ENCODE measurements at places on chromosomes 4 and X.

DNA sequence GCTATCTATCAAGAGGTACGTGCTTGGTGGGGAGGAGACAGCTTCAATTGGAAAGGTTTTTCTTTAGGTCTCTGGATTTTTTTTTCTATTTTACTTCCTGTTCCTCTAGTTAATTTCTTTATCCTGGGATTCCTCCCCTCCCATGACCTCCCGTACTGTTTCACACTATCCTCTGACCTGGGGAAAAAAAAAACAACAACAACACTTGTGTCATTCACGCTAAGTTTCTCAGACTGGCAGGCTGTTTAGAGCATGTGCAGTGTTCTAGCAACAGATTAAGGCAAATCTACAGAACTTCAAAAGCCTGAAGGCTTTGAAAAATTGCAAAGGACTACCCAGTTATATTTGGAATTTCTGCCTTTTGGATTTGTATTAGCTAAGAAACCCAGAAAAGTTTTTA is 358.4 kb downstream of the ARHGAP24 start:
- DNase-seq, result no peak

GRCh38 chrX:148874636-148875246 is 374.3 kb downstream of the AFF2 start:
- no peak for DNase-seq

- DNase-seq, result no peak
These were observed 81.4 kb upstream of the GPR34 start for GRCh38 chrX:41607264-41607832.

DNA sequence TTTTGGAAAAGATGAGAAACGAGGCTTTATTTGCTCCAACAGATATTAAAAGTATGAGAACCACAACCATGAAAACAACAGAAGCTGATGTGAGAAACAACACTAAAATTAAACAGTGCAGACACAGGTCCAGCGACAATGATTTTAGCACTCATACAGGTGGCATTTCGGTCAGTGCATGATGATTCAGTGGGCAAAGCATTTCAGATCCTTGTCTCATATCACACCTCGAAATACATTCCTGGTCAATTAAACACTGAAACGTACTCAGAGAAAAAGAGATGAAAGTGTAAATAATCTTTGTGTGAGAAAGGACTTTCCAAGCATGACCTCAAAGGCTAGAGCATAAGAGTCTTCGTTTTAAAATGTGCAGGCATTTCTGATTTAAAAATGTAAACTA is 85.2 kb downstream of the ACOX3 start:
- no peak for DNase-seq

DNA sequence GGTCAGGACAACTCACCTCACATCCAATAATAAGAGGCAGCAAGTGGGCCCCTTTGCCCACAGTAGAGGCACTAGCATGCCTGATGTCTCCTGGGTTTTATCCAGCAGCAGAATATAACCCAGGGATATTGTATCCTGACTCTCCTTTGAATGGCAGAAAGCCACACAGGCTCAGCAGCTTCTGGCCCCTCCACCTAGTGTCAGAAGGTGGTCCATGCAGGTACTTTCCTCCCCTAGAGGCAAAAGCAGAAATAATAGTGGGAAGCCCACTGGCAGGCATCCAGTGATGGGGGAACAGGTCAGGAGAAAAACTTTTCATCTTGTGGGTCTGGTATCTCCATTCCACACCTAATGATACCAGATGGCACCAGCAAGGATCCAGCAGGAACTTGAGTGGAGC is 75.5 kb upstream of the IRS4 start:
- DNase-seq, result no peak

- DNase-seq, result no peak
These were observed 77.0 kb upstream of the STOX2 start for GRCh38 chr4:183828125-183828524.

DNA sequence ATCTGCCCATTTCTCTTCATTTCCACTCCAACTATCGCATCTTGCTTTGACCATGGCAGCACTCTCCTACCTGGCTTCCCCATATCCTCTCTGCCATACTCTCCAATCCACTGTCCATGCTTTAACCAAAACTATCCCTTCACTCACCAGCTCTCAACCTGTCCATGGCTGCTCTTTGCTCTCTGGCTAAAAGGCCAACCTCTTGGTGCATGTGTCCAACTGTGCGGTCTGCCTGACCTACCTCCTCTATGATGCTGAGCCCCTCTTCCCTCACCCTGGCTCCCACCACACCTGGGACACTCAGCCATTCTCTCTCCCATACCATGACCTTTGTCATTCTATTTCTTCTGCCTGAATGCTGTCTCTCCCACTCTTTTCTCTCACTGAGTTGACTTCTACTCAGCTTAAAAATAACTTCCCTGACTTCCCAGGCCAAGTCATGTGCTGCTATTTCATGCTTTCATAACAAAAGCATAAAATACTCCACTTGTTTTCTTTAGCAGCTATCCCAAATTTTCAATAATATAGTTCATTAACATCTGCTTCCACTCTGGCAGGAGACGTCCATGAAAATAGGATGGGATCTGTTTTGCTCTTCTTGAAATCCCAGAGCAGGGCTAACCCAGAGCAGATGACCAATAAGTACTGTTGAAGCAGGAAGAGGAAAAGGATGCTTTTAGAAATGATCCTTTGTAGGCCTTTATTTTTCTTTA is 29.8 kb upstream of the KLF3 start:
- no peak for DNase-seq

DNA sequence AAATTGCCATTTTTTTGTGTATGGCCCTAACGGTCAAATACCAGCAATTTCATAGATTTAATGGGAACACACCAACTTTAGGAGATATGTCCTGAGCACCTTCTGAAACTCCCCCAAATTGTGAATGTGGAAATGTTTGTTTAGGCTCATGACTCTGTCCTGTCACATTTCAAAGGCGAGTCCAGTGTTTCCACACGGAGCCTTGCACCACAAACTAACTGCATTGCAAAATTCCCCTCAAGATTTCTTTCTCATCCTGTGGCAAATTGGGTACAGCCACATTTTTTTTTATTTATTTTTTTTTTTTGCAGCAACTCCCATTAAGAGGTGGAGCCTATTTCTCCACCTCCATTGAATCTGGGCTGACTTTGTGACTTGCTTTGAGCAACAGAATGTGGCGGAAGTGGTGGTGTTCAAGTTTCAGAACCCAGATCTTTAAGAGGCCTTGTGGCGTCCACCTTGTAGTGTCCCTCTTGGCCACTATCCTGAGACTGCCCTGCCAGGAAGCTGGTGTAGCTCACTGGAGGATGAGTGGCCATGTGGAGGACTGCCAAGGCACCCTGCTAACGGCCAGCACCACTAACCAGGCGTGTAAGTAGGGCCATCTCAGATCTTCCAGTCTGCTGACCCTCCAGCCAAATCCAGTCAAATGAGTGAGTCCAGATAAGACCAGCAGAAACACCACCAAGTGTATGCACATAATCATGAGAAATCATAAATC is 172.4 kb upstream of the SCML1 start:
- DNase-seq, result no peak

DNA sequence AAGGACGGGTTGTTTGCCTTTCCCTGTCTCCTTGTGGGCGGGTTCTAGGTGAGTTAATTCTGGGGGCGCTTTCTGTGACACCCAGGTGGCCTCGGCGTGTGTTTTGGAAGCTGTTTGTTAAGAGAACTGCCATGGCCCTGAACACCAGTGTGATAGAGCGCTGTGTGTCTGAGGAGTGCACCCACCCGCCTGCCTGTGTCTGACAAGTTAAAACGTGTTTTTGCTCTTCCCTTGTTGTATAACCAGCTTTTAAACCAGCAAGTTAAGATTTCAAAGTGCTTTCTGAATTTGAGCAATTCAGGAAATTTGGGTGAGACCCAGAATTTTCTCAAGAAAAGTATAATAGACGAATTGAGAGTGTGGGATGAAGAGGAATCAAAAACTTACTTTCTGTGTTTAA is 55.2 kb upstream of the HGFAC start:
- DNase-seq, result no peak

DNA sequence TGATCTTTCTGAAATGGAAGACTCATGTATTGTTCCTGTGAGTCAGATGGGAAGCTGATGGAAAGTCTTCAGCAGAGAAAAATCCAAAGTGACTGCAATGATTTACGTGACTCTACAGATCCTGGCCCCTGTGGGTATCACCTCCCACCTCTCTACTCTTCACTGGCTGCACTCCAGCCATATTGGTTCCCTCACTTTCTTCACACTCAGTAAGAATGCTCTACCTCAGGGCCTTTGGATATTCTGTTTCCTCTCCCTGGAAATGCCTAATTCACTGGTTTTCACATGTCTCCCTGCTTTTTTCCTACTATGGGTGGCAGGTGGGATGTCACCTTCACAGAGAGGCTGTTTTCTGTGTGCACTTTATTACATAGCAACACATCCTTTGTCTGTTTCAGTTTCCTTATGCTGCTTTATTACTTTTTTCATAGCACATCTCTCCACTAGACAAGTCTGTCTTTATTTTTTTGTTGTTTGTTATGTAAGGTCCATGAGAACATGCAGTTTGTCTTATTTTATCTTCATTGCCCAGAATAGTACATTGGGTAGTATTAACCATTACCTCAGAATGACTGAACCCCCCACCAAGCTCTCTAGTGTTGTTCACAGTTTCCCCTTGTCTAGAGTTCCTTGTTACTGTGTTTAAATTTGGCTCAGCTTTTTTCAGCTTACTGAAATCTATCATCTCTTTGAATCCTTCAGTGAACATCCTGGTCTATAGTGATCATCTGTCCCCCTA is 57.6 kb upstream of the CLNK start:
- DNase-seq, result no peak

DNA sequence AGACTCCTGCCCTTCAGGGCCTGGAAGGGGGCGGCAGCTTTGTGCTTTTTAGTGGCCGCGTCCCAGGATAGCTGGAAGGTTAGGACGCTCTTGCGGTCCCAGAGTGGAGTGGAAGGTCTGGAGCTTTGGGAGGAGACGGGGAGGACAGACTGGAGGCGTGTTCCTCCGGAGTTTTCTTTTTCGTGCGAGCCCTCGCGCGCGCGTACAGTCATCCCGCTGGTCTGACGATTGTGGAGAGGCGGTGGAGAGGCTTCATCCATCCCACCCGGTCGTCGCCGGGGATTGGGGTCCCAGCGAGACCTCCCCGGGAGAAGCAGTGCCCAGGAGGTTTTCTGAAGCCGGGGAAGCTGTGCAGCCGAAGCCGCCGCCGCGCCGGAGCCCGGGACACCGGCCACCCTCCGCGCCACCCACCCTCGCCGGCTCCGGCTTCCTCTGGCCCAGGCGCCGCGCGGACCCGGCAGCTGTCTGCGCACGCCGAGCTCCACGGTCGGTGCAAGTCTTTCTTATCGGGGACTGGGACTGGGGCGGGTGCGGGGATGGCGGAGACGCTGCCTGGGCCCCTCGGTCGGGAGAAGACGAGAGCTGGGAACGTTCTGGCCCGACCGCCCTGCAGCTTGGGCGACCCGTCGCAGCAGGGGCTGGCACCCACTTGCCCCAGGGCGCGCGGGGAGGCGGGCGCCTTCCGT is at the start of gene EDNRA:
Gene EDNRA (plus strand): TSS at position 207 of the 686 bp plus-strand sequence. CDS start 4,585 bp downstream, outside the sequence.
- DNase-seq, result no peak

DNA sequence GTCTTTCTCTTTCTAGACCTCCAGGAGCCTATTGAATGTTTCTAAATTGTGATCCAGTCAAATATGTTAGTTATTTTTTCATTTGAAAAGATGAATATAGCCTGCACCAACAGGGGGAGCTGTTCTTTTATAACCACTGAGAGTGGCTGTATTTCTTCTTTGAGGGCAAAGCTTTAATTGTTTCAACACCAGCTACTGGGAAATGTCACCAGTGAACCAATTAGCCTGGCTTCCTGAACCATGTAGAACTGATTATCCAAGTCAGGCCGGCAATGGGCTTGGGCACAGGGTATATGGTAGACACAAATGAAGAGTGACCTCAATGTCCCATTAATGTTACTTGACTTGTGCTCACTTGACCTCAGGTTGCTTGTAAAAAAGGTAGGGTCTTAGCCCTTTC is 4.8 kb upstream of the DAPP1 start:
- DNase-seq, result peak; percentile 19

DNA sequence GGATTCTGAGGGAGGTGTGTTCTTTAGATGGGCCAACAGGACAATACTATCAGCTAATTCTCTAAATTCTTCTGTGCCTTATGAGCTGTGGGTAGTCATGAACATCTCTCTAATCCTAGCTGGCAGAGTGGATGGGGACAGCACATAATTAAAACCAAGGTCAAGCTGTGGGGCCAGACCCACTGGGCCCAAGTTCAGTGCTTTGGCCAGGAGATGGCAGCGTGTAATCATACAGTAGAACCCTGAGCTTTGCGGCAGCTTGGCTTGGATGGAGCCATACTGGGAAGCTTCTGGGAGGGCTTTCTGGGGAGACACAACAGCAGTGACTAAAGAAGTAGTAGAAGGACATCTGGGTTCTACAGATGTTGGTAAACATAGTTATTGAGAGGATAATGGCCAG is 140.3 kb upstream of the CXCL13 start:
- no peak for DNase-seq

DNA sequence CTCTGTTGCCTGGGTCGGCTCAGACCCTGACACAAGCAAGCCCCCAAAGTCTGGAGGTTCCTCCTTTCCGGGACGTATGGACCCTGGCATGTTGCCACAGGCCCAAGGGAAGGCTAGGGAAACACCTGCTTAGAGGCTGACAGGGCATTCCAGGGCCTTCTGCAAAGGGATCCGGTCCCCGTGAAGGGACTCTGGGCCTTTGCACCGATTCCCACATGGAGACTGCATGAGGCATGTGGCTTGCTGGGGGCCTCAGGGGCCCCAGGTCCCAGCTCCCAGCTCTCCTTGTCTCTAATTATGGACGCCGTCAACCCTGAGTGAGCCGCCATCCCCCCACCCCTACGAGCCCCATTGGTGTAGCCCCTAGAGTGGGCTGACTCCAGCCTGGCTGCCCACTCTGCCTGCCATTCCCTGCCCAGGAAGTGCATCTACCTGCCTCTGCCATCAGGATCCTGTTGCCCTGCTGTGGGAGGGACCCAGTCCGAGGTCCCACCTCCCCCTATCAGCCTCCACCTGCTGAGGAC is 4.2 kb upstream of the RGS12 start:
- DNase-seq, result no peak

- no peak for DNase-seq
These were observed 34.7 kb upstream of the NAF1 start for GRCh38 chr4:163201358-163201757.

Data from central memory CD8-positive, alpha-beta T cell (primary cell).